Activated CD8-positive, alpha-beta T cell treated with anti-CD3 and anti-CD28 coated beads, Interleukin-2, amount 10 ng/mL, durations not matched to agents 7 days and 5 days (primary cell): ENCODE measurements at places on chromosomes 1 and 21. TPM values are rescaled to one million over a fixed set of nuclear protein-coding genes. Genes with fewer than 3 reads are reported as not detected.

DNA sequence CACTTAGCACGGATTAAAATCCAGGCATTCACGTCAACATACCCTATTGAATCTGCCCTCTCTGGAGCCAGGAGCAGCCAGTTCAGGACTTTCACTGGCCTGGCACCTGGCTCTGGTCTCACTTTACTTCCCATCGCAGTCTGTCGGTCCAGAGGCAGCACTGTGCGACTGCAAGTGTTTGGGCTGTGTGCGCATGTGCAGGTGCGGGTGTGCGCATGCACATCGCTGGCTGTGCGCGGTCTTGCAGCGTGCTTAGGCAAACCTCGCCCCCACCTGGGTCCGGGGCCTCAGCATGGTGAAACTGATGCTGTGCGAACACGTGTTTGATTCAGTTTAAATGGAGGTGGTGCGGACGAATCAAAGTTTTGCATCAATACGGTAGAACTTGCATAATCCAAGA lies 38.0 kb downstream of the ATF3 start:
- H3K36me3 ChIP-seq: no peaks in the 10 kb centered on the region
- no peak overlapping the region for H3K27ac ChIP-seq
- no peaks in the 10 kb centered on the region for H3K4me1 ChIP-seq
- DNase-seq: no peak

DNA sequence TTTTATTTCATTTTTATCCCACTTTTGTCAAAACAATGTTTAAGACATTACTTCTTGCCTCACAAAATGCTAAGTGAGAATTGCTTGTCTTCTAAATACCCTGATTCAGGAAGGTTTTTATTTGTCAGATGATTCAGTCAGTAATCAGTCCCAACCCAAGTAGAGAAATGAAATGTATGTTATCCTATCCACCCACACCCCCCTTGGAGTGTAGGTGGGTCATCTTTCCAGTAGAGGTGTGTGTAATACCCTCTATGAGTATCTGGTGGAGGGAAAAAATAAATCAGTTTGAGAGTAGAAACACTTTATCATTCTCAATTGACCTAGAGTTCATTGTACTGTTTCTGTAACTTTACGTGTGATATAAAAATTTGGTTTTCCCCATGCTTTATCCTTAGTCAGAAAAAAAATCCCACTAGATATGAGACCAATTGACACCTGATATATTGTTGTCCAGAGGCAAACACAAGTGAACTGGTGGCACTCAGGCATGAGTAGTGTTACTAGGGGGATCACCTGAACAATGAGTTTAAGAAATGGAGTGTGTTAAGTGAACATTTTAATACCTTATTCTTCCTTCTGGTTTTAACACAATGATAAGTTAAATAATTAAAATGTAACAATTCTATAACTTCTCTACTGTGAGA lies 153.8 kb upstream of the C1orf105 start:
- H3K4me1 ChIP-seq: peaks cover 16% of the 10 kb centered on the region
- H3K27ac ChIP-seq: no peak overlapping the region
- H3K36me3 ChIP-seq: peaks cover 3% of the 10 kb centered on the region
- no peak for DNase-seq
- no peaks in the 10 kb centered on the region for H3K27me3 ChIP-seq
- H3K4me3 ChIP-seq: no peak overlapping the region

- H3K27ac ChIP-seq: no peak overlapping the region
- peaks cover 22% of the 10 kb centered on the region for H3K4me1 ChIP-seq
- H3K4me3 ChIP-seq: no peak overlapping the region
- DNase-seq: no peak
These were observed 10.2 kb upstream of the IFI16 start for GRCh38 chr1:158999316-159000069.

DNA sequence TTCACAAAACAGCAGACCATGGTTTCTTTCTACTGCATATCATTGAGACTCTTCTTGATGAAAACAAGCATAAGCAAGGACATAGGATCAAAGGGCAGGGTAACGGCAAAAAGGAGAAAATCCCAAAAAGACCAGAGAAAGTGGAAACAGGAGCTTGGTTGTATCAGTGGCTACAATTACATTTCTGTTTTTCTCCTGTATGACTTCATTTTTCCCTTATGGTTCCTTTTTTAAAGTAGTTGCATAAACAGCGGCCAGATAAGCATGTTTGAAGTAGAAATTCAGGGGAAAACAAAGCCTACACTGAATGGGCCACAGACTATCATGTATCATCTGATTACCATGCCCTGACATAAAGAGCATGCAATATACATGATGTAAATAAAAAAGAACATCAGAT lies 4.6 kb downstream of the EGLN1 start:
- DNase-seq: no peak
- peak overlapping the region; percentile 91 for H3K4me3 ChIP-seq
- H3K27me3 ChIP-seq: no peaks in the 10 kb centered on the region
- H3K36me3 ChIP-seq: peaks cover 57% of the 10 kb centered on the region
- no peak overlapping the region for H3K27ac ChIP-seq

GRCh38 chr1:203038891-203039608 lies 12.8 kb downstream of the PPFIA4 start:
- no peak overlapping the region for H3K4me3 ChIP-seq
- DNase-seq: peak; percentile 77
- H3K27ac ChIP-seq: no peak overlapping the region
- no peaks in the 10 kb centered on the region for H3K27me3 ChIP-seq

DNA sequence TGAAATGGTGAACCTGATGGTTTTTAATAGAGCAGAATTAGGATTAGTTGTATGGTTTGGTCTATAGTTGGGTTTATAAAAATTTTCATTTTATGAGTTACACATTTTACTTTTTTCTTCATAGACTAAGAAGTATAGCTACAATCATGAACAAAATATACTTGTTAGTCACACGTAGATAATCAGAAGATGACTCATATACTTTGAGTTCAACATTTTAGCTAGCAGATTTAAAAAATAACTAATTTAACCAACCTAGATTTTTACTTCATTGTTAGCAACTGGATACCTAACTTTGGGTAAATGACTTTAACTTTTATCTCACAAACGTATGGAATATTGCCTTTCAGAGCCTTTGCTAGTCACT lies 27.9 kb downstream of the MORC3 start:
- peaks cover 5% of the 10 kb centered on the region for H3K4me1 ChIP-seq
- H3K36me3 ChIP-seq: peaks cover 55% of the 10 kb centered on the region
- H3K27me3 ChIP-seq: no peaks in the 10 kb centered on the region
- no peak for DNase-seq

DNA sequence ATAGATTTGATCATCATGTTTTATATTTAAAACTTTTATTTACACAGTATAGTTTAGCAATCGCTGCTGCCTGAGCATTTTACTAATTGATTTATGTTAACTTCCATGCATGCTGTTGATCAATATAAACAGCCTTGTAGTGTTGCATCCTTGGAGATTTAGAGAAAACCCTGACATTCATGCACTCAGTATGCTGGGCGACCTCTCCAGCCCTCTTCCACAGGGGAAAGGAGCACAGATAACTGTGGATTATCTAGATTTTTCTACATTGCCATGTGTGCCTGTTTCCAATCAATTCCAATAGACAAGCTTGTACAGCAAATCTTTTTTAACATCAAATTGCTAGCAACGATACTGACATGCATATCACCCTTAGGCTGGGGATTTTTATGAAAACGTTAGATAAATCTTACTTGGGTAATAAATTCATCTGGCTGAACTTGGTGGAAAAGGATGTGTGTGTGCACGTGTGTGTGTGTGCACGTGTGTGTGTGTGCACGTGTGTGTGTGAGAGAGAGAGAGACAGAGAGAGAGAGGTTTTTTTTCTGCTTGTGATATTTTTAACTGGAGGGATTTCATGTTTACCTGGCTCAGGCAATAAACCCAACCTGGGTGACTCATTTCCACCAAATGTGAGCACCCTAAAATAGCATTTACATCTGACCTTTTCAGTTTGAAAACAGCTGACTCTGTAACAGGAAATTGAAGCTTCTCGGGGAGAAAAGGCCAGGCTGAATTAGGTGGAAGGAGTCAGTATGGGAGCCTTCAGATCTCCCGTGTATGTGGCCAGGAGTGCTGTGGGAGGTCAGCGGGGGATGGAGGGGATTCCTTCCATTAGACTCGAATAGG lies 339.8 kb downstream of the PRDM2 start:
- H3K36me3 ChIP-seq: no peaks in the 10 kb centered on the region
- no peak overlapping the region for H3K4me3 ChIP-seq
- no peaks in the 10 kb centered on the region for H3K27me3 ChIP-seq
- H3K27ac ChIP-seq: no peak overlapping the region

- H3K4me3 ChIP-seq: no peak overlapping the region
- DNase-seq: no peak
- H3K36me3 ChIP-seq: peaks cover 8% of the 10 kb centered on the region
- peaks cover 2% of the 10 kb centered on the region for H3K27me3 ChIP-seq
These were observed 22.9 kb downstream of the CITED4 start for GRCh38 chr1:40838980-40839942.

DNA sequence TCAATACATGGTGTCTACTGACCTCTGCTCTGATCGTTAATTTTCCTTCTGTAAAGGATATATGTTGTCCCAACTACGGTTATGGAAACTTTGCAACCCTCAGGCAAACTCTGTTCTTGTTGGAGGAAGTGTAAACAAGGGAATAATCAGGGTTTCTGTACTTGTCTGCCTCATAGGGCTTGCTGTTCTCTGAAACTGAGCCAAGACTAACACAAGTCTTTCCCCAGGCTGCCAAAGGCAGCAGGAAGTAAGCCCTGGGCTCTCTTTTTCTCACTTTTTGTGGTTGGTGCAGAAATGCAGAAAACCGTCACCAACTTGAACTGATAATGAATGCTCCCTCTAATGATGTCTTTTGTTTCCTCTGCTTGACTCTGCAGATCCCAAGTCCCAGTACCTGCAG lies 7.6 kb downstream of the CYP4X1 start:
- H3K4me1 ChIP-seq: no peaks in the 10 kb centered on the region
- no peak overlapping the region for H3K27ac ChIP-seq
- peaks cover 9% of the 10 kb centered on the region for H3K27me3 ChIP-seq
- H3K4me3 ChIP-seq: no peak overlapping the region
- no peaks in the 10 kb centered on the region for H3K36me3 ChIP-seq

GRCh38 chr1:112711670-112712069 lies 3.5 kb downstream of the PPM1J start:
- H3K4me3 ChIP-seq: no peak overlapping the region
- no peaks in the 10 kb centered on the region for H3K36me3 ChIP-seq
- DNase-seq: no peak
- H3K4me1 ChIP-seq: peaks cover 24% of the 10 kb centered on the region
- peaks cover 47% of the 10 kb centered on the region for H3K27me3 ChIP-seq

GRCh38 chr21:46150073-46150472 lies 5.3 kb downstream of the FTCD start:
- no peak for DNase-seq
- H3K4me1 ChIP-seq: peaks cover 2% of the 10 kb centered on the region
- H3K36me3 ChIP-seq: no peaks in the 10 kb centered on the region
- no peak overlapping the region for H3K27ac ChIP-seq
- H3K27me3 ChIP-seq: no peaks in the 10 kb centered on the region

- H3K36me3 ChIP-seq: peaks cover 42% of the 10 kb centered on the region
- peak overlapping the region; percentile 97 for H3K4me3 ChIP-seq
- H3K27ac ChIP-seq: peak overlapping the region; percentile 95
- no peaks in the 10 kb centered on the region for H3K27me3 ChIP-seq
These were observed 920 bp downstream of the MTHFR start for GRCh38 chr1:11804666-11805421.

DNA sequence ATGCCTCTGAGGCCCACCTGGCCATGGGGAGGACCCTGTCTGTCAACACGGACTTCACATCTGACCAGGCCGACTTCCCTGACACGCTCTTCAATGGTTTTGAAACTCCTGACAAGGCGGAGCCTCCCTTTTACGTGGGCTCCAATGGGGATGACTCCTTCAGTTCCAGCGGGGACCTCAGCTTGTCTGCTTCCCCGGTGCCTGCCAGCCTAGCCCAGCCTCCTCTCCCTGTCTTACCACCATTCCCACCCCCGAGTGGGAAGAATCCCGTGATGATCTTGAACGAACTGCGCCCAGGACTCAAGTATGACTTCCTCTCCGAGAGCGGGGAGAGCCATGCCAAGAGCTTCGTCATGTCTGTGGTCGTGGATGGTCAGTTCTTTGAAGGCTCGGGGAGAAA lies 101.8 kb downstream of the ADARB1 start:
- H3K36me3 ChIP-seq: peaks cover 24% of the 10 kb centered on the region
- no peak overlapping the region for H3K4me3 ChIP-seq
- no peak for DNase-seq
- no peaks in the 10 kb centered on the region for H3K27me3 ChIP-seq
- H3K4me1 ChIP-seq: peaks cover 1% of the 10 kb centered on the region

- no peak overlapping the region for H3K4me3 ChIP-seq
- H3K36me3 ChIP-seq: no peaks in the 10 kb centered on the region
- no peaks in the 10 kb centered on the region for H3K4me1 ChIP-seq
- DNase-seq: no peak
- H3K27ac ChIP-seq: no peak overlapping the region
- no peaks in the 10 kb centered on the region for H3K27me3 ChIP-seq
These were observed 164.8 kb downstream of the USP25 start for GRCh38 chr21:15894596-15894995.

DNA sequence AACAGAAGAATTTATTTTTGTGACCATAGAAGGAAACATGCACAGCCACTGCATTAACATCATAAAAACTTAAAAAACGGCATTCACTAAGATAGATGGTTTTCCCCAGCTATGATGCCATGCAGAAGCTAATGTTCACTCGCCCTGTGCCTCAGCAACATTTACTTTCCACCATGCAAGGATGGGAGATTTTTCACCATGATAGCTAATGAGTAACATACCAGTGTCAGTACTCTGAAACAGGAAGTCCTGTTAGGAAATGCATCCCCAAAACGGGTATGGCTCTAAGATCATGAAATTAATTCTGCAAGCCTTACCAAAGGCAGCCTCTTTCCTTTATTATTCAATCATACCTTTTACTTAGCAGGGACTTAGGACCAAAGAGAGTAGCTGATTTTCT lies 17.5 kb upstream of the VAMP3 start:
- peaks cover 4% of the 10 kb centered on the region for H3K27me3 ChIP-seq
- no peaks in the 10 kb centered on the region for H3K36me3 ChIP-seq
- no peak for DNase-seq

- DNase-seq: peak; percentile 39
- H3K27ac ChIP-seq: no peak overlapping the region
- peaks cover 57% of the 10 kb centered on the region for H3K27me3 ChIP-seq
- no peaks in the 10 kb centered on the region for H3K36me3 ChIP-seq
These were observed 6.6 kb upstream of the ETV3L start for GRCh38 chr1:157105988-157106812.

TRIM17 gene
- 2.8 TPM for total RNA-seq

UMODL1 gene
- total RNA-seq: not detected

GNAT2 gene
- not detected for total RNA-seq

OR6K3 gene
- not detected for total RNA-seq

SPATA46 gene
- not detected for total RNA-seq

MYBPH gene
- total RNA-seq: not detected

UBASH3A gene
- total RNA-seq: 68.7 TPM

OR2T2 gene
- total RNA-seq: not detected
